Activated CD4-positive, alpha-beta T cell treated with anti-CD3 and anti-CD28 coated beads for 4 hours (primary cell): ENCODE measurements at places on chromosomes 2 and 18.

GRCh38 chr2:173792166-173792565 lies 173.0 kb downstream of the SP3 start:
- no peak for DNase-seq

- DNase-seq, result no peak
These were observed 28.5 kb downstream of the HRH4 start for GRCh38 chr18:24488824-24489493.

- DNase-seq, result no peak
These were observed 345.2 kb upstream of the RND3 start for GRCh38 chr2:150832686-150833085.

GRCh38 chr2:27831279-27832050 lies 58.7 kb downstream of the RBKS start:
- no peak for DNase-seq

DNA sequence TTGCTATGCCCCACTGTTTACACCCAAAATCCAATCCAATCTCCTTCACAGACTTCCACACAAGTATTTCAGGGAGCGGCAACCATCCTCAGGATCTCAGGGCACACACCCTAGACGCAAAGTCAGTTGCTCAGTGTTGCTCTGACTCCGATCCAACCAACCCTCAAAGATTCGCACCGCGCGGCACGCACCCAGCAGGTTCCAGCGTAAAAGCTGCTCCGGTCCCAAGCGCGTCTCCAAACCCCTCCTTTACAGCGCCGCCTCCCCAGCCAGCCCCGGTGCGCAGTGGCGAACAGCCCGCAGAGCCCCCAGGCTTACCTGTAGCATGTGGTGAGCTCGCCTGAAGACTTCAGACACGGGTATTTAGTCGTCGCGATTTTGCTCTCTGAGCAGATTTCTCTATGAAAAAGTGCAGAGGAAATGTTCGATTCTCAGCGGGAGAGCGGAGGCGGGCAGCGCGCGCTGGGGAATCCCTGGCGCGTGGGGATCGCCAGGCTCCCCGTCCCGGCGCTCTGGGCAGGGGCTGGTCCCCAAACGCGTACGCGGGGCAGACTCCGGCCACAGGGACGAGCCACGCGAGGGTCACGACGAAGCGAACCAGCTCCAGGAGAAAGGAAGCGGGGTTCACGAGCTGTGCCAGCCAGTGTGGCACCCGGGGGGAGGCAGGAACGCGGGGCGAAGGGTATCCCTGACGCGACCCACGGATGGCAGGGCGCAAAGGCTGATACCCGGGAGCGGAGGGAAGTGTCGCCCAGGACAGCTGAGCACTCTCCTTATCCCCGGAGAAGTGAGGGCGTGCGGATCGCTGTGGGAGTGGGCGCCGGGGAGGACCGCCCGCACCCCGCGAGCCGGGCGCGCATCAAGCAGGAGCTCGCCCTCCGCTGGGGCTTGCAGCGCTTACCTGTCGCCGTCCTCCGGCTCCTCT lies 650 bp downstream of the CCBE1 start:
- DNase-seq, result no peak

DNA sequence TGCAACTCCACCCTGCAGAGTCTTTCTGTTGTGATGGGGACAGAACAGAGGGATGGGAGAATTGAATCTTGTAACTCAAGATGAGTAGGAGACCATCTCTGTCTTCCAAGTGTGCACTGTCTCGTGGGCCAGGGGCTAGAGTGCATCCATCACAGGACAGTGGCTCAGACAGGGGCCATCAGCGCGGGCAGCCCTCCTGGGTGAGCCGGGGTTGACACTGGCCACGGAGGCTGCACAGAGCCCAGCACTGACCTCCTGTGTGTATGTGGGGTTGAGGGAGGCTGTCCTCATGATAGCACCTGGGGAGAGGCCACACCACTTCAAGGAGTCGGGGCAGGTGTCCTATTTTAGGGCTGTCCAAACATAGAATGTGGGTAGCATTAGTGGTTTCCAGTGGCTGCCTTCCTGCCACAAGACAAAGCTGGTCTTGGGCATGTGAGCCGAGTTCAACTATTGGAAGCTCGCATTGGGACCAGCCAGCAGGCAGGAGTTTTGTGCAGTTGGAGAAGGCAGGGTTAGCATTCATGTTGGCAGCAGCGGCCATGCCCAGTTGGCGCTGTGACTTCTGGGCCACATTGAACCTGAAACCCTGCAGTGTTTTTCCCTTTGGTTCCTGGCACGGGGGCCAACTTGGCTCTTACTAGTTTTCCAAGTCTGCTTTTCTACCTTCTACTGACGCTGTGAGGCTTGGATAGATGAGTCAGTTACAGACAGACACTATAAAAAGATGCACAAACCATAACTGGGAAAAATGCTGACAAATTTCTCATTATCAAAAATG lies 45.3 kb downstream of the ACOXL start:
- DNase-seq, result no peak

- DNase-seq, result no peak
These were observed 110.1 kb downstream of the GALNT1 start for GRCh38 chr18:35691625-35692024.

- no peak for DNase-seq
These were observed 75.5 kb upstream of the KLF7 start for GRCh38 chr2:207241198-207241597.

DNA sequence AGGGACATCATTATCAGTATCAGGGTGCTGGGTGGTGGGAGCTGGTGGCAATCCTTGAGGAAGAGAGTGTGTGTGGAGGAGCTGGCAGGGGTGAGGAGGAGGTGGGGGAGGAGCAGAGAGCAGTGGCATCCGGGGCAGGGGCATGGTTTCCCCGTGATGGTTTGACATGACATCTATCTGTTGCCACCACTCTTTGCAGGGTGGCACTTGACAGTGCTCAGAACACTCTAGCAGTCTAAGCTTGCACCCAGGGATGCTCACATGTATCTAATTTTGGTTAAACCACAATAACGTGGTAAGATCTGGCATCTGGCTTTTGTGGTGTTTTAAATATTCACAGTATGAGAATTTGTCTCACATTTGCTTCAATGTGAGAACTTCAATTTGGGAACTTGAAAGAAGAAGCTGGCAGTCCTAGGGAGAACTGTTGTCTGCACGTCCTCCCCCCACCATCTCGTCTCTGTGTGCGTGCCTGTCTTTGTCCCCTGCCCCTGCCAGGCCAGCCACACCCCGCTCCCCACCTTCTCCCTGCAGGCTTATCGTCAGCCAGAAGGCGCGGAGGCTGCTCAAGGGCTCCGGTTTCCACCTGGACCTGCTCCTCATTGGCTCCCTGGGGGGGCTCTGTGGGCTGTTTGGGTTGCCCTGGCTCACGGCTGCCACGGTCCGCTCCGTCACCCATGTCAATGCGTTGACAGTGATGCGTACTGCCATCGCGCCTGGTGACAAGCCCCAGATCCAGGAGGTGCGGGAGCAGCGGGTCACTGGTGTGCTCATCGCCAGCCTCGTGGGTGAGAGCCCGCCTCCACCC lies 11.7 kb downstream of the SLC4A3 start:
- no peak for DNase-seq

DNA sequence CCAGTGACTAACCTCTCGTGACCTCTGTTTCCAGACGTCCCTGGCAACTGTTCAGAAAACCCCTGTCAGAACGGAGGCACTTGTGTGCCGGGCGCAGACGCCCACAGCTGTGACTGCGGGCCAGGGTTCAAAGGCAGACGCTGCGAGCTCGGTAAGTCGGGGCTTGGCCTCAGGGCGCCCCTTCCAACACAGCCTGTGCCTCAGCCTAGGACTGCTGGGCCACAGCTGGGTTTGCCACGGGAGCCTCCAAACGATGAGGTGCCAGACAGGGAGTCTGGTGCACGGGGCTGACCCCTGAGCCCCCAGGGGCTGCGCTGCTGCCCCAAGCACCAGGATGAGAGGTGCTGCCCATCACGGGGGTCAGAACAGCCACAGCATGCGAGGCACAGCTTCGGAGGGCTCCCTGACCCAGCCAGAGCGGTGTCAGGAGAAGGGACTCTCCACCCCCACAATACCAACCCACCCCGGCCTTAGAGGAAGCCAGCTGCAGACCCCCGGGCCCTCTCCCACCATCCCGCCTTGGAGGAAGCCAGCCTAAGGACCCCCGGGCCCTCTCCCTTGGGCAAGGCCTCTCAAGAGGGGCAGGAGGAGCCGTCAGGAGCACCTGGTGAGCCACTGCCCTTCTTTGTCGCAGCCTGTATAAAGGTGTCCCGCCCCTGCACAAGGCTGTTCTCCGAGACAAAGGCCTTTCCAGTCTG lies 20.3 kb downstream of the MTERF4 start:
- DNase-seq, result no peak

GRCh38 chr18:60568220-60568619 lies 195.6 kb upstream of the MC4R start:
- DNase-seq, result no peak

- DNase-seq, result peak; percentile 62
These were observed 70.0 kb downstream of the MBP start for GRCh38 chr18:77062518-77063003.

DNA sequence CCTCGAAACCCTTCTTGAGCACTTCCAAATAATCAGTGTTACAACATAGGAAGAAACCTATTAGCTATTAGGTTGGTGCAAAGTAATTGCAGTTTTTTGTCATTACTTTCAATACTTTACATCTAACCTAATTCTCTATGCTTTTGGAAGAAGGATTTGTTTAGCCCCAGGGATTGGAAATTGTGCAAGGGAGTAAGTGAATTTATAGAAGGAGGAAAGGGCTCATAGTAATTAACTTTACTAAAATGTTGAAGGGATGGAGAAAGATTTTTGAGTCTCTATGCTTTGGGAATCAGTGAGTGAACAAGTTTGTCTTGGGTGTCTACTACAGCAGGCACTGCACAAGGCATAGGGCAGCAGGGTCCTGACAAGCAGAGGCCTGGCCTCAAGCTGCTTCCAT lies 261.1 kb downstream of the EN1 start:
- no peak for DNase-seq

DNA sequence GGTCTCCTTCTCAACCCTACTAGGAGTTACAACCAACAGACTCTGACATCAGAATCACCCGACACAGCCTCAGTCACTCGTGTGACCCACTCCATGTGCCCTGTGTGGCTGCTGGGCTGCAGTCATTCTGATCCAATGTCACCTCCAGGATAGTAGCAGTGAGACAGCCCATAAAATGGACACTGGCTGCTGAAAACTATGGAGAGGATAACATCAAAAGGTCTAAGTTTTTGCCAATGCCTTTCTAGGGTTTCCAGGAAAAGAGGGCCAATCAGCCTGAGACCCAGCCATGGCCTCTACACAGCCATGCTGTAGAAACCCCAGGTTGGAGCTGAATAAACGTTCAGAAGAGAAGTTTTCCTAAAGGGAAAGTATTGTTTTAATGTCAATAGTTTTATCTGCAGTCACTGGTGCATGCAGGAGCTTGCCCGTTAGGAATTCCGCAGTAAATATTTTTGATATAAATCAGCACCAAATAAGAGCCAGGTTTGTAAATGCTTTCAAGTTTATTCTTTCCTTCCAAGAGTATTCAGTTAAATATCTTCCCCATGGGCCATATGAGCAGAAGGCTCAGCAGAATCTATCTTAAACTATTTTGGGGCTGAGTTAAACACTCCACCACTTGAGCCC lies 92.2 kb upstream of the PID1 start:
- DNase-seq, result no peak

DNA sequence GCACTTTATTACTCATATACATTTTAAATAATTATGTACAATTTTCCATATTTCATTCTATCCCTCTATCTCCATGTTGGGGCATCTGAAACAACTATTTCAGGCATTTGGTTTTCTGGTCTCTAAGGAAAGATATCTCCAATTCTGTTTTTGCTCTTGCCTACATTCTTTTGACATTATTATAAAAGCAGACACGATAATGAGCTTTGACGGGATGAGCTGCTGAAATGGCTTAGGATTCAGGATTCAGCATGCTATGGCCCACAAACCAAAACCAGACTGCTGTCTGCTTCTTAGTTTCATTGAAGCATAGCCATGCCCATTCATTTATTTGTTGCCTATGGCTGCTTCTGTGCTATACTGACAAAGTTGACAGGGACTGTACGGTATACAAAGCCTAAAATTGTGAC lies 42.7 kb upstream of the GLS start:
- no peak for DNase-seq

DNA sequence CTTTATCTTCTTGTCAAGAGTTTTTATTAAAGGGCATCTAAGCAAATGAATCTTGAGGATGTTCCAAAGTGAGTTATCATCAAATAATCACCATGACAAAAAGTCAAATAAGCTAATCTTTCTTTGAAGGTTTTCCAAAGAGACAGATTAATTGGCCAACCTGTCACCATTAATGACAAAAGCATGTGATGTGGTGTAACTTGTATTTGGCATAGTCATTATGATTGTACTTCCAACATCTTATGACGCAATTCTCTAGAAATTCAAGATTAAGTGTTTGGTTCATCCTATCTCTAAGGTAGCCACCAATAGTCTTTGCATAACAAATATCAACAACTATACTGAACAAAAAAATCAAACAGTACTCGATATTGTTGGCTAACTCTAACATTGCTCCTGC lies 28.6 kb downstream of the RBMS1 start:
- DNase-seq, result no peak

- DNase-seq, result no peak
These were observed 114.9 kb downstream of the GLI2 start for GRCh38 chr2:120850551-120850950.

DNA sequence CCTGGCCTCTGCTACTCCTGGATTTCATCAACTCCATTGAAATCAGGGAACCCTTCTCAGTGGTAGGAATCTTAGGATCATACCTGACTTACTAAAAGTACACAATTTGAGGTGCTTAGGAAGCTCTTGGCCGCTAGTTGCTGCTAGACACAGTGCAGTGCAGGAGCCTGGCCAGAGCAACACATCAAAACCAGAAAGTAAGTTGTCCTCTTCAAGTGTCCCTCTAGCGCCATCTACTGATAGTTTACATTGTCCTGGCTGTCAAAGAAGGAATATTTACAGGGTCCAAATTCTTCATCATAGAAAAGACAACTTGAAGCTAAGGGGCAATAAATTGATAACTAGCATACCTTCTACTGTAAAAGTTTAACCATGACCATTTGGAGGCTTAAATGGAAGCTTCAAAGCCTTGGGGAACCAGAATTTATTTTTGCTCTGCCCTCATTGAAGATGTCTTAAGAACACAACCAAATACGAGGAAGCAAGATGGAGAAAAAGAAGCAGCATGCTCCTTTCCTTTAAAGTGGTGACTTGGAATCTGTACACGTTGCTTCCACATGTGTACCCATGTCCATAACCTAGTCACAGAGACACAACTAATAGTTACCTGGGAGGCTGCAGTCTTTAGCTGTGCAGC lies 889.1 kb upstream of the GCFC2 start:
- no peak for DNase-seq

GRCh38 chr2:41597680-41598079 lies 450.1 kb upstream of the PKDCC start:
- no peak for DNase-seq

- no peak for DNase-seq
These were observed 24.1 kb downstream of the TWIST2 start for GRCh38 chr2:238872026-238872425.

- DNase-seq, result no peak
These were observed 22.8 kb downstream of the KCNS3 start for GRCh38 chr2:17901246-17901645.

DNA sequence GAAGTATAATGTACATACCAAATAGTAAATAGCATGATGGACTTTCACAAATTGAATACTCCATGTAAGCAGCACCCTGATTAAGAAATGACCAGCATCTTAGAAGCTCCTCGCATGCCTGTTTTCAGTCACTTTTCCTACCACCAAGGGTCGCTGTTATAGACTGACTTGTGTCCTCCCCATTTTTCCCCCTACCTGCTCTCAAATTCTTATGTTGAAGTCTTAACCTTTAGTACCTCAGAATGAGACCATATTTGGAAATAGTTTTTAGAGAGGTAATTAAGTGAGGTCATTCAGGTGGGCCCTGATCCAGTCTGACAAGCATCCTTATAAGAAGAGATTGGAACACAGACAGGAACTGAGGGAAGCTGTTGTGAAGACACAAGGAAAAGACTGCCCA lies 125.9 kb downstream of the LYPD6 start:
- DNase-seq, result no peak

GRCh38 chr2:23924589-23925359 lies 2.1 kb downstream of the ATAD2B start:
- DNase-seq, result no peak
